ENCODE measurements at places on chromosomes 12 and 14.

DNA sequence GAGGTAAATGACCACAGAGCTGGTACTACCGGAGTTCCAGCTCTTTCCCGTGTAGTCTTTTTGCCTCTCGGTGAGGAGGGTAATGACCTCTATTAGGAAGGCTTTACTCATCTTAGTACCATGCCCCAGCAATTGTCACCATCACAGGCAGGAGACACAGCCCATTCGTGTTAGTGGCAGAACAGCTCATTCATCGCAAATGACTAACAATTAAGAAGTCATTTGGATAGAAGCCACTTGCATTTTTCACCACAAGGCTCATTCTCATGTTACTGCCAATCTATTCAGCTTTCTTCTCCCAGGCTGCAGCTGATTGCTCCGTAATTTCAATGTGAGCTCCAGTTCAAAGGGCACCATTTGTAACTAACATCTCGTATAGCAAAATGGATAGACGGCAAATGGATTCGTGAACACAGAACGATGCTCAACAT lies 718.8 kb upstream of the TMEM132C start:
- no peak for DNase-seq

GRCh38 chr12:52740584-52740983 lies 36.6 kb downstream of the KRT76 start:
- no peak for DNase-seq

DNA sequence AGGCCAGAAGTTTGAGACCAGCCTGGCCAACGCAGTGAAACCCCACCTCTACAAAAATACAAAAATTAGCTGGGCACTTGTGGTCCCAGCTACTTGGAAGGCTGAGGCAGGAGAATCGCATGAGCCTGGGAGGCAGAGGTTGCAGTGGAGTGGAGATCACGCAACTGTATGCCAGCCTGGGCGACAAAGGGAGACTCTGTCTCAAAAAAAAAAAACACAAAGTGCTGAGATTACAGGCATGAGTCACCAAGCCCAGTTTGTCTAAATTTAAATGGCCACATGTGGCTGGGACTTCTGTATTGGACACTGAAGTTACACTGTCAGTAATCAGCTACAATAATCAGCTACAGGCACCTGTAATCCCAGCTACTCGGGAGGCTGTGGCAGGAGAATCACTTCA lies 100.9 kb upstream of the AEBP2 start:
- no peak for DNase-seq

GRCh38 chr14:99604766-99605298 lies 825 bp upstream of the CCDC85C start:
- DNase-seq, result no peak

GRCh38 chr12:108847705-108848104 lies 9.7 kb downstream of the SSH1 start:
- no peak for DNase-seq

GRCh38 chr12:49868449-49868848 lies 25.5 kb upstream of the BCDIN3D start:
- no peak for DNase-seq

GRCh38 chr12:26205298-26205697 lies 9.9 kb downstream of the SSPN start:
- DNase-seq, result no peak

- DNase-seq, result no peak
Observed at GRCh38 chr12:45674181-45674977, 55.1 kb upstream of the ARID2 start.

DNA sequence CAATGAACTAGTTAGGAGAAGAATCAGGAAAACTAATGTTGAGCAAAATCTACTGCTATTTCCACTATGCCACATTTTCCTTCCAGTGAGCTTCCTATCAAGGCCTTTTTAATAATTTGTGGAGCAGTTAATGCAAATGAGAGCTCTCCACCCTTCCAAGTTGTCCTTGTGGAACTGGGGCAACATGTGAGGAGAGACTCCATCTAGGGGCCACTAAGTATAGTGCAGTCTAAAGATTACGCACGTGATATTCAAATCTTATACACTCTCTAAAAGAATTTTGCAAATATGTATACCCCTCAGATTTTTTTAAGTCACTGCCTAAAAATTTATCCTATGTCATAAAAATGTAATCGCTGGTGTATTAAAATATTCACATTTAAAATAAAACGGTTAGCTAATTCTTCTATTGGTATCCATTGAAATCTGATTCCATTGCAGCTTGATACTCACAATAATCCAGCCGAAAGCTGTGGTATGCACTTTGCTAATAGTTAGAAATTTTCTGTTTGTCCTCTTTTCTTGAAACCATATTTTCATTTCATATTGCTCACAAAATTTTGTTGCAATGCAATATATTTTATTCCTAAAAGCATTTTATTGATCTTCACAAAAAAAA lies 100.1 kb downstream of the PAH start:
- no peak for DNase-seq

DNA sequence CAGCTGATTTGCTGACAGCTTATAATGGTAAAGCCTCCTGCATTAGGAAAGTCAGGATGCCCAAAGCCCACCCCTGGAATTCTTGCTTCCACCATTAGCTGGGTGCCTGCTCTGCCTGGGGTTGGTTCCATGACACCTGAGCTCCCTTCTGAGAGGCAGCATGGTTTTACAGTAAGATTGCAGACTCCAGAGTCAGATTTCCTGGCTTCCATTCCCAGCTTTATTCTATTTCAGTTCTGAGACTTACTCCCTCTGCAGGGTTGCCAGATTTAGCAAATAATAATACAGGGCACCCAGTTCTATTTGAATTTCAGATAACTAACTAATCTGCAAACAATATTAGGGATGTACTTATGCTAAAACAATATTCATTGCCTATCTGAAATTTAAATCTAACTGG lies 12.2 kb downstream of the STAB2 start:
- DNase-seq, result no peak

GRCh38 chr12:5706247-5706646 lies 238.8 kb downstream of the ANO2 start:
- no peak for DNase-seq

DNA sequence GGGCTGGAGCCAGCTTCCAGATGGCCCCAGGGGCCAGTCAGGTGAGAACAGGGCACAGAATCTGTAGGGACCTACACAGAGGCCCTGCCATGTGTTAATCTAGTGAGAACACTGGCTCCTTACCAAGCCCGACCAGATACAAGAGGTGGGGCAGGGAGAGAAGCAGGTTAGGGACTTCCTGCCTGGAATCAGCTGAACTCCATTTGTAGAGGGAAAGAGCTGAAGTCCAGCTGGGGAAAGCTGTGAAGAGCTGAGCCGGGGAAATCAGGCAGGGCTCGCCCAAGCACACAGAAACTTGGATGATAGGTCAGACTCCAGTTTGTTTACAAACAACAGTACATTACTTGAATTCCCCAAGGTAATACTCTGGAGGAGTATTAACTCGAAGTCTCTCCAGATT lies 46.7 kb downstream of the PTGER2 start:
- DNase-seq, result no peak

DNA sequence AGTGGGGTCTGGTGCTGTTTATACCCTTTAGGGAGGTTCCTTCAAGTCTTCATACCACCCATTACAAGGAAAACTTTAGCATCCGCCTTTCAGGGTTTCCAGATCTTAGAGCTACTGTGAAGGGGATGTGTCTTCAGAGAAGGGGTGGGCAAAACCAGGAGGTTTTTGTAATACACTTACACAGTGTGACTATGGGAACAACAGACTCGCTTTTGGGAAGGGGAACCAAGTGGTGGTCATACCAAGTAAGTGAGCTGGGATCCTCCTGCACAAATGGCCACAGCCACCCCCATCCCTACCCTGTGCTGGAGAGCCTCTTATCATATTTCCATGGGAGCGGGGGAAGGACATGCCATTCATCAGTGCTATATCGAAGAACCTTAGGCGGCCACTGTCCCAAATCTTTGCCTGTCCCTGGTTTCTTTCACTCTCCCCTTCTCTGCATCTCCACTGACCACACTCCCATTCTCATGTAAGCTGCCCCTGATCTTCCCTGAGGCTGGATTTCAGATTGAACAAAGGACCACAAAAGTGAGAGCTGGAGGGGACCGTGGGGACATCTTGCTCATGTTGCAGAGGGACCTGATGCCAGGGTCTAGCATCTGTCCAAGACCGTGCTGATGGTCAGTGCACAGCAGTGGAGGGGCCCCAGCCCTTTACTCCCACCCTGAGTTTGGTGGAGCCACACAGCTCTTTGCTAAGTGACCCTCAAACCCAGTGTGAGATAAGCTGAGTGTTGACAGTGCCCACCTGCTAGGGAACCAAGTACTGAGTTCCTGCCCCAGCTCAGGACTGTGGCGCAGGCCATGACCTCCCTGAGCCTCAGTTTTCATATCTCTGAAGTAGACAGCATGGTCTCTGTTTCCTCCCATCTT lies 51.4 kb downstream of the DAD1 start:
- DNase-seq, result no peak

DNA sequence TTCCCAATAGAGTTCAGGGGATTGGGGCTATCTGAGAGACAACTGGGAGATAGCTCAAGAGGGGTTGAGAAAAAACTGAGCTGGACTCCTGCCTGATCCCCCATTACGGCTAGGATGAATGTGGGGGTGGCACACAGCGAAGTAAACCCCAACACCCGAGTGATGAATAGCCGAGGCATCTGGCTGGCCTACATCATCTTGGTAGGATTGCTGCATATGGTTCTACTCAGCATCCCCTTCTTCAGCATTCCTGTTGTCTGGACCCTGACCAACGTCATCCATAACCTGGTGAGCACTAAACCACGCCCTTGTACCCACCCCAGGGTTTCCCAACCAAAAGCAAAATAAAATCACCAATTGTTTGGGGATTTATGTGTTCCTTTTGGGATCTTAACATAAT lies 1.0 kb downstream of the ORMDL2 start:
- no peak for DNase-seq

DNA sequence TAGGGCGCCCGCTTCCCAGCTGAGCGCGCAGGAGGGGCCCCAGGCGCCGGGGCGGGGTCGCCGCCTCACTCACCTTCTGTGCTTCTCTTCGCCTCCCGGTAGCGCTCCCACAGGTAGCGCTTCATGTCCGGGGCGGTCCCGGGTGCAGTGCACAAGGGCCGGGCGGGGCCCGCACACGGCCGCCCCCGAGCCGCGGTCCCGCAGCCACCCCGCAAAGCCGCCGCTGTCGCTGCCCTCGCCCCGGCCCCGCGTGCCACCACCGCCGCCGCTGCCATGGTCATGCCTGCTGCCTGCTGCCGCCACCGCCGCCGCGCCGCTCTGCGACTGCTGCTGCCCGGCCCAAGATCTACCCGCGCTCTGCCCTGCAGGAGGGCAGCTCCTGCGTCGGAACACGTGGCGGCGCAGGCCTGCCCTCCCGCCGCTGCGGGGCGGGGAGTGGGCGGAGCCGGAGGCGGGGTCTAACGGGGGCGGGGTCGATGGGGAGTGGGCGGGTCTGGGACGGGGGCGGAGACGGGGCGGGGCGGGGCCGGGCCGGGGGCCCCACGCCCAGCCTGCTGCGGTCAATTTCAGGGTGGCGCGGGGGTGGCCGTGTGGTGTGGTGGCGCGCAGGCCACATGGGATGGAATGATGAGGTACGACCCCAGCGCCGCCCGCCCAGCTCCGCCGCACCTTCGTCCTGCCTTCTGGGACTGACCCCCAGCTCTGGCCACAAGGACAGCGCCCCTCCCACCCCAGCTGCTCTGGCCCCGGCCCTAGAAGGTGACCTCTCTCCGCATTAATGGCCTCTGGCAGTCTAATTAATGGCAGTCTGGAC lies at the start of gene NT5DC3:
NT5DC3 (minus strand) TSS at position 359 of the 814 bp plus-strand sequence; CDS start at position 281, 78 bp downstream.
- peak; percentile 65 for DNase-seq

GRCh38 chr12:71958056-71958455 lies 19.4 kb downstream of the TPH2 start:
- no peak for DNase-seq

GRCh38 chr14:61925732-61926435 lies 163.7 kb downstream of the SNAPC1 start:
- DNase-seq, result no peak

GRCh38 chr12:38282886-38283285 lies 33.7 kb upstream of the ALG10B start:
- DNase-seq, result no peak

- no peak for DNase-seq
Observed at GRCh38 chr14:20434701-20435581, 1.0 kb downstream of the KLHL33 start.

- no peak for DNase-seq
Observed at GRCh38 chr12:65125975-65126374, 4.9 kb upstream of the WIF1 start.

DNA sequence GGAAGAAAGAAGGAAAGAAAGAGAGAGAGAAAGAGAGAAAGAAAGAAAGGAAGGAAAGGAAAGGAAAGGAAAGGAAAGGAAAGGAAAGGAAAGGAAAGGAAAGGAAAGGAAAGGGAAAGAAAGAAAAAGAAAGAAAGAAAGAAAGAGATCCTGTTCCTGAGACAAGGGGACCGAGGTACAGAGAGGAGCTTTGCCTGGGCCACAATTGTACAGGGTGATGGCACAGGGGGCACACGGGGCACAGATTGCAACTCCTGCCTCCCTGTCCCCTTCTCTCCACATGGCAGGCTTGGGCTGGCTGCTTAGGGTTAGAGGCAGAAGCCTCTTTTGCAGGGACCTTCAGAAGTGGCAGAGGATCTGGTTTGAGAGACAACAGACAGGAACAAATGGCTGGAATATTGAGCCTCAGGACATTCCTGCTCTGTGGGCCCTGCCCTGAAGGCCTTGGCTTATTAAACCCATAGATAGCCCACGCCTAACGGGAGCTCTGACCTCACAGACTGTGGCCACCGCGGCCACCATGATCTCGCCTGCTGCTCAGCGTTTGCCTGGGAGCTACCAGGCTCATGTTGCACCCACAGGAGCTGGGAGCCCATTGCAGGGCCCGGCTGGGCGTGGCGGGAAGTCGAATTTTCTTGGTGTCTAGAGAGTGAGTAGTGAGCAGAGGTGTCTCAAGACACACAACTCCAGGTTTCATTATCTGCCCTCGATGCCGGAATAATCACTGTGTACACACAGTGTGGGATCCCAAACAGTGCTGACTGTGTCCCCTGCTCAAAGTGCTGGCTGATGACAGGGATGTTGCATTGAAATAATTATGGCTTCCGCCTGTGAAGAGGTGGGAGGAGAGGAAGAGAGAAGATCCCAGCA lies 147.9 kb upstream of the NCOR2 start:
- no peak for DNase-seq

- DNase-seq, result no peak
Observed at GRCh38 chr14:105161964-105162668, 6.5 kb downstream of the JAG2 start.

DNA sequence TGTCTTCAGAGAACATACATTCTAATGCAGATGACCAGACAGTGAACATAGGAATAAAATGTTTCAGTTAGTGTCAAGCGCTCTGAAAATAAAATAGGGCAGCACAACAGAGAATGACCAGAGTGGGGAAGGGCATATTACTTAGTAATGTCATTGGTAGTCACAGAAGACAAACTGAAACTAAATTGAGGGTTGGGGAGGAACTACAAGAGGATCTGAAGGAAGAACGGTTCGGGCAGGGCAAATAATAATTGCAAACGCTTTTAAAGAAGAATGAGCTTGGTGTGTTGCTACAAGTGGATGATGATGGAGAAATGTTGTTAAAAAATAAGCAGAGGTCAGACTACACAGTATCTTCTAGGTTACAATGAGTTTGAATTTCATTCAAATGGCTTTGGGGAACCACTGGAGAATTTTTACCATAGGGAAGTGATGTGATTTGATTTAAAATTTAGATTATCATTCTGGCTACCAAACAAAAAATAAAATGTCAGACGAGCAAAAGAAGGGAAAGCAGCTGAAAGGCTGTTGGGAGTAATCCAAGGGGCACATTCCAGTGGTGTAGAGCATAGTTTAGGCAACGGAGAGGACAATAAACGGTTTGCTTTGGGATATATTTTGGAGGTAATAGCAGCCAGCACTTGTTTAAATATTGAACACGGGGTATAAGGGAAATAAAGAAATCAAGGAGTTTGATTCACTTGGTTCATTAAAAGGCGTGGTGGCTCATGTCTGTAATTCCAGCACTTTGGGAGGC lies 56.3 kb upstream of the SLC6A13 start:
- DNase-seq, result no peak

- no peak for DNase-seq
Observed at GRCh38 chr12:126432780-126433179, 1367.5 kb downstream of the AACS start.

Measured in stimulated activated CD4-positive, alpha-beta T cell treated with anti-CD3 and anti-CD28 coated beads, Interleukin-15, amount 100 ng/mL, for 48 hours (primary cell).